SW 1271 (cell line): ENCODE measurements at places on chromosomes 3 and 15.

- no peak for DNase-seq
Measured at GRCh38 chr3:74403307-74403706, 211.2 kb downstream of the CNTN3 start.

- no peak for DNase-seq
Measured at GRCh38 chr3:118128886-118129285, 905.8 kb downstream of the IGSF11 start.

DNA sequence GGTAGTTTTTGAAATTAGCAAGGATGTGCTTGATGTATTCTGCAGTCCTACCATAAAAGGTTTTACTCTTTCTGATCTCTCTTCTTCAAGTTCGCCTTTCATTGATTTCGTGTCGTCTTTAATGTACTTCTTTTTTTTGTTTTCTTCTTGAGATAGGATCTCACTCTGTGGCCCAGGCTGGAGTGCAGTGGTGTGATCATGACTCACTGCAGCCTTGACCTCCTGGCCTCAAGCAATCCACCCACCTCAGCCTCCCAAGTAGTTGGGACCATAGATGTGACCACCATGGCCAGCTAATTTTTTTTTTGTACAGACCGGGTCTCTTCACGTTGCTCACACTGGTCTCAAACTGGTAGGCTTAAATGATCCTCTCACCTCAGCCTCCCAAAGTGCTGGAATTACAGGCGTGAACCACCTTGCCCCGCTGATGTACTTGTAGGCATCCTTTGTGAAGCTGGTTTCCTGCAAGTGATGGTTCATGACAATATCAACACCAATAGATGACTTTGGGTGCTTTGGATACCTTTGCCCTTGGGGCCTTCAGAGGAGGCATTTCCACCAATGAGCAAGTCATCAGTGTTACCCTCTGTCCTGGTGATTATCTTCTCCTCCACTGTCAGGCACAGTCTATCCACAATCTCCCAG lies 28.9 kb upstream of the RNF7 start:
- DNase-seq = no peak

DNA sequence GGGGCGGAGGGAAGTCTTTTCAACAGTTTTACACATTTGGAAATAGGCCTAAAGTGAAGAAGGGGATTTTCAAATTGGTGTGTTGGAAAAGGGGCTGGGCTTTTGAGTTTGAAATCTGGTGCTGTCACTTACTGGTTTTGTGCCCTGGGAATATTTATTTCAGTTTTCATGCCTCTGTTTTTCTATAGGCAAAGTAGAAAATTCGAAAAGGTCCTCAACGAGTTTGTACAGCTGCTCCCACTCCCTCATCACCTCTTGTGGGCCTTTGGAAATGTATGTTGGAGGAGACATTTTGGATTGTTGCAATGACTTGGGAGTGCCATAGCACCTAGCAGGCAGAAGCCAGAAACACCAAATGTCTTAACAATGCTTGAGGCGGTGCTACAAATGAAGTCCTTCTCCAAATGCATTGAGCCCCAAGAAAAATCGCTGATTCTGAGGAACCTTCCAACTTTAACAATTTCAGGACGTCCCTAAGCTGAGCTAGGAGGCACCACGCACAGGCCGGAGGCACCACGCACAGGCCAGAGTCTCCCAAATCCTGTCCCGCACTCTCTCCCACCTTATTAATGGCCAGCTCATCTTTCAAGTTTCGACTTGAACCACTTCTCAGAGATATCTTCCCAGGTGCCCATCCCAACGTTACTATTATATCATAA lies 639 bp upstream of the POLR2M start:
- DNase-seq = no peak

GRCh38 chr3:22319446-22319845 lies 568.4 kb upstream of the ZNF385D start:
- peak; percentile 69 for DNase-seq

- peak; percentile 81 for DNase-seq
Measured at GRCh38 chr15:58438956-58439355, 7.2 kb downstream of the LIPC start.

DNA sequence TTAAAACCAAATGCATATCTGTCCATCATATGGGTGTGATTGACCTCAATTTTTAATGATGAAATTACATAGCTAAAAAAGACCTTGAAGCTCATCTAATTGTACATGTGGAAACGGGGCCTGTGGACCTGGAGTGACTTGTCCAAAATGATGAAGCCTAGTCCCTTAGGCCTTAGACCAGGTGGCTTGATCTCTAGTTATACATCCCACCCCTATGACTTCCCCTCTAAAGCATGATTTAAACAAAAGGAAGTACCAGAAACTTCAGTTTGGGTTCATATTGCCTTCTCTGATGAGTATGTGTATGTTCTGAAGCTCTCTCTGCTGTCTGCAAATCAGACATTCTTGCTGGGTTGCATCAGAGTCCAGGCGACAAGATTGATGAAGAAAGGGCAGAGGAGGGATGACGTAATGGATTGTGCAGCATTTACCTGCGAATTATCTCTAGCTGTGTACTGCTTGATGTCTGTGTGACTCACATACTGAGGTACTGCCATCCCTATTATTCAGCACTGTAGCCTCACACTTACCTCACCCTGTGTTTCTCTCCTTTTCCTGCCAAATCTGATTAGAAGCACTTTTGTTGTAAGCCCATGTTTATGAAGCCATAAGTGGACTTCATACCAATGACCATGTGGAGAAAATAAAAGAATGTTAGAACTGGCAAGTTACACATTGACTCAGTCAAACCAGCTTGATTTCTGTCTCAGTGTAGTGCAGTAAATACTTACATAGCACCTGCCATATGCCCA lies 111.5 kb downstream of the FILIP1L start:
- no peak for DNase-seq

- no peak for DNase-seq
Measured at GRCh38 chr15:49986326-49986725, 132.7 kb downstream of the ATP8B4 start.
